ENCODE measurements at places on chromosomes 2 and 18.

DNA sequence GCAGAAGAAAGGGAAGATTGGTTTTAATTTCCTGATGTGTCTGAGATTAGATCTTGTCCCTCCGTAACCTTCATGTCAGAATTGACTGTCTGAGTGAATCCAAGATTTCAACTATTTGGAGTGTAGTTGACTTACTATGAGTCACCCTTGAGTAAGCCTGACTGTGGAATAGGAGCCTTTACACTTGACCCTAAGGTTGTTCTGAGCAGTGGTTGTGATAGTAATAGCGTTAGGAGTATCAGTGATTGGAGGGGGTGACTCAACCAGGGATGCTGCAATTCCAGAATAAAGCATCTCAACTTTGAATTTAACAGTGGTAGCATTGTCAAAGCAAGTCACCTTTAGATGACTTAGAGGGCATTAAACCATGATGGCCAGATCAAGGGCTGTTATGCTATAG, 979.5 kb upstream of the FAM98A start:
- DNase-seq = no peak

GRCh38 chr2:199446996-199447576, 10.7 kb downstream of the SATB2 start:
- no peak for DNase-seq

- no peak for DNase-seq
Measured at GRCh38 chr2:80007777-80008503, 296.6 kb downstream of the LRRTM1 start.

DNA sequence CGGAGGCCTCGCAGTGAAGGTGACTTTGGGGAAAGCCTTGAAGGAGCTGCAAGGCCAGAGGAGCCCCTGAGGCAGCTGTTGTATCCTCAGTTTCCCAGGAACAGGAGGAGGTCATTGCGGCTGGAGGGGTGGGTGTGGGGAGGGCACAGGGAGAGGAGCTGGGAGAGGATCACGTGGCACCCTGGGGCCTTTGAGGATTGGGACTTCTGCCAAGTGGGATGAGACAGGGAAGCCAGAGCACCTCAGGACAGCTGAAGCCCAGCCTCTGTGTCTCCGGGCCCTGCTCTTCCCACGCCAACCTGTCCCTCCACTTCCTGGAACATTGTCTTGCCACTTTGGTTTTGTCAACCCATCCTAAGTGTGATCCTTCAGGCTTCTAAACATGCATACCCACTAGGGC, 19.4 kb upstream of the RRM2 start:
- no peak for DNase-seq

DNA sequence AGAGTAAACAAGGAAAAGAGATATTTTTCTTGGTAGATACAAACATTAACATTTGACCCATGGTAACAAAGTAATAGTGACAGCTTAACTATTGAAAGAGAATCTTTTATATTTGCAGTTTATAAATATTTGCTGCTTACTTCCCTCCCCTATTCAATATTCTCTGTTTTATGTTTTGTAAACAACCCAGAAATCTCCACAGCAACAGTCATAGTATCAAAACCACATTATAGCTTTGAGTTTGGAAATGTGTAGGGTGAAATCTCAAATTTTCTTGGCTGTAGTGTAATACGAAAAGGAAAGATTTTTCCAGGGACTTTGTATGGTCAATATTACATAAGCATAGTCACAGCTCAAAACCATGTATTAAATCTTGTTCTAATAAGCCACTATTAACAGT, 511.2 kb downstream of the METTL4 start:
- DNase-seq = no peak

DNA sequence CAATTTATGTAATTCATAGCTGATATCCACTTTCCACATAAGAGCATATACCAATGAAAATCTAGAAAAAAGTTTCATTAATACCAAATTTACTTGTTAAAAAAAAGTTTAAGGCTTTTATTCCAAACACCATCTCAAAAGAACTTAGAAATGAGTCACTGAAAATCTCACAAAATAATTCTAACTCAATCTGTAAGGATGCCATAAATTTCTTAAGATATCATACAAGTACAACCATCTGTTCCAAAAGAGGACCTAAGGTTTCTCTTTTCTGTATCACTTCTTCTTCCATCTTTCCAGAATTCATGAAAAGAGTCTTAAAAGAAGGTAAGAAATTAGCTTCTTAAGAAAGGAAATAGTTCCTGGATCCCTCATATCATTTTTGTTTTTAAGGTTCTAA, 60.4 kb downstream of the TRIP12 start:
- no peak for DNase-seq

GRCh38 chr2:131038258-131039100, 54.8 kb downstream of the FAM168B start:
- DNase-seq = no peak

DNA sequence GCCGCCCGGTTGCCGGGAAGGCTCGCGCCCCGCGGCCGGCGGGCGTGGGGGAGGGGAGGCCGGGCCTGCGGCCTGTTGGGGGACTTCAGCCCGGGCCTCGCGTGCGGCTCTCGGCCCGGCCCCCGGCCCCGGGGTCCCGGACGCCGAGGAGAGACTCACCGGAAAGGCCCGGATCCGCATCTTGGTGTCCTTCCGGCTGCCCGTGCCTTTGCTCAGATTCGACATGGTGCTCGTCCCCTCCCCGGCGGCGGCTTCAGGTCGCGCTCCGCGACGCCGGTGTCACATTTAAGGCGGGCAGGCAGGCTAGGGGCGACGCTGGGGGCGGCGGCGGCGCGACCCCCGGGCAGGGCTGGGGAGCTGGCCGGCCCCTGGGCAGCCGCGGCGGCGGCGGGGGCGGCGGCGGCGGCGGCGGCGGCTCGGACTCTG, 365 bp downstream of the CUL3 start:
- peak; percentile 49 for DNase-seq

- DNase-seq = peak; percentile 0
Measured at GRCh38 chr2:3959372-3959771, 256.0 kb downstream of the DCDC2C start.
